Pulmonary artery endothelial cell (primary cell): ENCODE measurements at places on chromosomes 5 and 9. TPM values are rescaled to one million over a fixed set of nuclear protein-coding genes. Genes with fewer than 3 reads are reported as not detected.
A peak's percentile ranks its signal among the peaks of the same experiment; 100 is the strongest.

ABLIM3 gene
- 18.8 and 21.3 TPM in 2 replicates for total RNA-seq

IL4 gene
- not detected in 2 replicates for total RNA-seq

SPATA31C1 gene
- not detected in 2 replicates for total RNA-seq

TMEM252 gene
- total RNA-seq = not detected in 2 replicates

MLANA gene
- total RNA-seq = not detected in 2 replicates

IGFBPL1 gene
- total RNA-seq = 0.11 and 0.33 TPM in 2 replicates

PCDHA9 gene
- total RNA-seq = 0.04 TPM in 1 of 2 replicates, not detected in the other

CDH10 gene
- total RNA-seq = 0.07 TPM in 2 replicates

SURF4 gene
- 525 and 553 TPM in 2 replicates for total RNA-seq

NUDT2 gene
- total RNA-seq = 27.0 and 36.1 TPM in 2 replicates

NEUROG1 gene
- not detected in 2 replicates for total RNA-seq

LURAP1L gene
- total RNA-seq = 2.8 and 3.3 TPM in 2 replicates

TMEM171 gene
- 12.0 and 15.4 TPM in 2 replicates for total RNA-seq

FAM78A gene
- total RNA-seq = 3.7 and 4.9 TPM in 2 replicates

TAF1L gene
- 0.04 TPM in 1 of 2 replicates, not detected in the other for total RNA-seq

- DNase-seq = no peak
Measured at GRCh38 chr9:105854783-105855724, 160.7 kb downstream of the TMEM38B start.

- DNase-seq = no peak
Measured at GRCh38 chr9:87382900-87383299, 114.8 kb upstream of the DAPK1 start.

- DNase-seq = no peak
Measured at GRCh38 chr5:131542723-131543122, 92.3 kb downstream of the RAPGEF6 start.

DNA sequence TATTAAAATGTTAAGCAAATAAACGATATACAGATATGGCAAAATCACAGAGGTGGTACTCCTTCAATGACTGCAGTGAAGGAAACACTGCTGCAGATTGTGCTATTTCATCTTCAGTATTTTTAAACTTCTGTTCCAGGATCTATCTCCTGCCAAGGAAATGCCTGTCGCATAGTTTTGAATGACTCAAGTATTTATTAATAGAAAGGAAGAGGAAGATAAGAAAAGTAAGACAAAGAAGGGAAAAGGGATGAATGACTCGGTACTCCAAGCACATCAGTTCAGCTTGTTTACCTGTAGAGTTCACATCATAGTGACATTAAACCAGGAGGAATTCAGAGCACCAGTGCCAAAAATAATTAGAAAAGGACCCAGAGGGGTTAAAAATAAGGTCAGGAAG is 5.1 kb upstream of the GPX8 start:
- DNase-seq = peak; percentile 90

DNA sequence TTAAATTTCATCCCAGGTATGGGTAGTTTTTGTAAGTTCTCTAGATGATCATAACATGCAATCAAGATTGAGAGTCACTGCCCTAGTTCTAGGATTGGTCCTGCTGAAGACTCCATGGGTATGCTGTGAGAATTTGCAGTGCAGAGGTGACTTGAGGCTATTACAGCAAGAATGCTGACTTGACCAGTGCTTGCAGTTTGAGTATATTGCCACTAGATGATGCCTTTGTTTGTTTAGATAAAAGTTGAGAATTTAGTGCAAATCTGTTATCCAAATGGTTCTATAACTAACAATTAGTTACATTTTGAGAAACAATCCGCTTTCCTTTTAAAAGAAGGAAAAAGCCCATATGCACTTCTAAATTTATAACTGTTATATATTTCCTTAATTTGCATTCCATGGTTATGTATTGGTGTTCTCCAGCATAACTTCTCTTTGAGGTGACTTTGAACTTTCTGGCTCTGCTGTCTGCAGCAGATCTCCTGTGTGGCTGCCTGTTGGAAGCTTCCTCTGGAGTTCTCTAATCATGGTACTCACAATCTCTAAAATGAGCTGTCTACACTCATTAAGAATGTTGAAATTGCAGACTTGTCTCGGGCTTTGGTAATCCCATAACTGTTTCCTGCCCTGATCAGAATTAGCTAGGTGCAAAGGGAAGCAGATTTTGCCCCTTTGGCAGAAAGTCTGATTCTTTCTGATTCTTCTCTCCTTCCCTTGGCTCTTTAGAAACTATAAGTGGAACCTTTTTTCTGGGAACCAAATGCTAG is 24.9 kb downstream of the MELK start:
- DNase-seq = peak; percentile 8

GRCh38 chr9:121274851-121275250 is 6.9 kb downstream of the GSN start:
- no peak for DNase-seq

DNA sequence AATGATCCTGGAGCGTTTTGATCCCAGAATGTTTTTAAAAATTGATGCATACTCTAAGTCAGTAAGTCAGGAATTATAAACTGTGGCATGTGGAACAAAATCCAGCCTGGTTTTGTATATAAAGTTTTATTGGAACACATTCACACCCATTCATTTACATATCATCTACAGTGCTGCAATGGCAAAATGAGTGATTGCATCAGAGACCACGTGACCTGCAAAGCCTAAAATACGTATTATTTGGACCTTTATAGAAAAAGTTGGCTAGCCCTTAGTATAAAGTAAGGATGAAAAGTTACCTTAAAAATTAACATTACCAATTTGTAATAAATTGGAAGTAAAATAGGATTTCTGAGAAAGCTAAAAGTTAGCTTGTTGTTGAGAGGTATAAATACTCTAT is 95.0 kb downstream of the PCSK5 start:
- DNase-seq = no peak

GRCh38 chr9:132583584-132584304 is 1.3 kb downstream of the BARHL1 start:
- no peak for DNase-seq

DNA sequence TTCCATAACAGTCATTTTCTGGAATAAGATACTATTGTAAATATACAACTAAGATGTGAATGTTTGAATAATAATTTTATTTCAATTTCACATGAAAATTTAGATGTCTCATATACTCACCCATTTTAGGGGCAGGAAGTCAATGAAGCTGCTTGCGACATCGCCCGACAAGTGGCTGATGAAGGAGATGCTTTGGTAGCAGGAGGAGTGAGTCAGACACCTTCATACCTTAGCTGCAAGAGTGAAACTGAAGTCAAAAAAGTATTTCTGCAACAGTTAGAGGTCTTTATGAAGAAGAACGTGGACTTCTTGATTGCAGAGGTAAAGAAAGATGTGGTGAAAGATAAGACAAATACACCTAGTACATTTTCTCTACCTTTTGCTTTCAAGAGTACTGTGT is 8.6 kb downstream of the BHMT start:
- DNase-seq = no peak

GRCh38 chr5:3226196-3226920 is 369.3 kb upstream of the IRX1 start:
- no peak for DNase-seq

- DNase-seq = no peak
Measured at GRCh38 chr9:38689678-38690077, 30.3 kb downstream of the FAM240B start.

DNA sequence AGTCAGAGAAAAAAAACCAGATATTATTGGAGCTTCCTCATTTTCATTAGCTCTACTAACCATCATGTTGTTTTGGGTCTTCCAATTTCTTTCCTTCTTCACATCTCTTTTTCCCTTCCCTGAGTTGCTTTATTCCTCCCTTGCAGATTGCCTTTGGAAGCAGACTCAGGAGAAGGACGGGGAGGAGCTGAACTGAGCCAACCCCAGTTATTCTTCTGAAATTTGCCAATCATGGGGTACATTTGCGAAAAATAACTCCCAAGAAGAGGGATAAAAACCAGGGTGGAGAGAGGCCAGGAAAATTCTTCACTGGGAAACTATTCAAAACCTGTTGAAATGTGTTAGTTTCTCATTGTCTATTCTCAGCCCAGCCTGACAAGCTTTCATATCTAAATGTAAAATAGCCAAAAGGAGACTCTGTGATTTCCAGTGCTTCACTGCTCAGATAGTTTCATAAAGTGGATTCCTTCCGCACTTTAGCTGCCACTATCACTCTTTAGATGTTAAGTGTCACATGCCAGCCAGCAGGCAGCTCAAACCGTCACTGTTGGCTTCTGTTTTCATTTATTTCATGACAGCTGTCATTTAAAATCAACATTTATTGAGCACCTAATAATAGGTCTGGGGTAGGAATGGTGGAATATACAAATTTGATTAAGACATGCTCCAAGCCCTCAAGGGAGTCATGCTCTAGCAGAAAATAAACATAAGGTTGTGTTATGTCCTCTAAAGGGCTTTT is 204.5 kb downstream of the SREK1 start:
- no peak for DNase-seq

DNA sequence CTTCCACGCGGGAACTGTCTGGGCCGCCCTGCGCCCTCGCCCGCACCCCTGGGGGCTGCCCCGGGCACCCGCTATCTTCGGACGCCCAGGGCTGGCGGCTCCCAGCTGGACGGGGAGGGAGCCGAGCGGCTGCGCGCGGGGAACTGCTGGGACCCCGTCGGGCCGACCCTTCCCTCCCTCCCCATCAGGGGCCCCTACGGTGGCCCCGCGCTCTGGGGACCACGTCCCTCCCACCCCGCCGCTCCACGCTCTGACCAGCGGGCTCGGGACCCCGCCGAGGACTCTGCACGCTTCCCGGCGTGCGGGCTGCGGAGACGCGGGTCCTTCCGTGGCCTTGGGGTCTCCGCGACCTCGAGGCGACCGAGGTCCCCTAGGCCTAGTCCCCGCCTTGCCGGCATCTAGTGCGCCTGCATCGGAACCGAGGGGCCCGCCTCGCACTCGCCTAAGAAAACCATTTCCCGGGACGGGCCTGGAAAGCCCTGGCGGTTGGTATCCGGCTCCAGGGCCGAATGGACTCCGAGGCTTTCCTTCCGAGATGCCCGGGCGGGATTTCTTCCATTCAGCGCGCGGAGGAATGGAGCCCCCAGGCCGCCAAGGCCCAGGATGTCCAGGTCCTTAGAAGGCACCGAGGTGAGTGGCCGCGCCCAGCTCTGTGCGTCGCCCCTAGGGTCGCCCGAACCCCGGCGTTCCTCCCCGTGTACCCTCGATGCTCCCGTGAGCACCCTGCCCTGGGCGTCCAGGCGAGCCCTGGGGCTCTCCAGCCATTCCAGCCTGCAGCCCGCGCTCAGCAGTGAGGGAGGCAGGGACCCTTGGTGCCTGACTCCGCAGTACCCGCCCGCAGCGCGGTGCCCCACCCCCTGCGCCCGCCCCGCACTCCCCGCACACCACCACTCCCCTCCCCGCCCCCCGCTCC is 705 bp upstream of the SLC6A3 start:
- DNase-seq = no peak

DNA sequence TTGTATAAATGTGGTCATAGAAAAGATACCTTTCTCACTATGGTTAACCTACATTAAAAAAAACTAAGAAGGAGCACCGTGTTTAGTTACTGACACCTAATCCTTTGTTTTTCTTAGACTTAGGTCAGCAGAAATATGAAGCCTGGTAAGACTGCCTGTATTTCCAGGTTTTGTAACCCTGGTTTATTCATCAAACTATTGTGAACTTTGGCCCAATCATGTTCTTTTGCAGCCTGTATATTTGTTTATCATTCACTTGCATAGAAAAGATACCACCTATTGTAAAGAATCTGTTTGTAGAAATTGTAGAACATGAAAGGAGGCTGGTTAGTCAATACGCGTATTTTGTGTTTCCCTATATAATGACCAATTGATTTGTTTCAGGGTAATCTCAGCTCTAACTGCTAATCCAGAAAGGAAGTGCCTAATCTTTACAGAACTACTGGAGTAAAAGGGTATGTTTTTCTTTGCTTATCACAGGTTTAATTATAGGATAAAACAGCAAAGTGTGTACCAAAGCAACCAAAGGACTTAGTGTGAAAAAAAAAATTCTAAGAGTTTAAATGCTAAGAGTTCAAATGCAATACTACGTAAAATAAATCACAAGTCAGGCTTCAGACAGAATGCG is 103.6 kb downstream of the LURAP1L start:
- DNase-seq = no peak

DNA sequence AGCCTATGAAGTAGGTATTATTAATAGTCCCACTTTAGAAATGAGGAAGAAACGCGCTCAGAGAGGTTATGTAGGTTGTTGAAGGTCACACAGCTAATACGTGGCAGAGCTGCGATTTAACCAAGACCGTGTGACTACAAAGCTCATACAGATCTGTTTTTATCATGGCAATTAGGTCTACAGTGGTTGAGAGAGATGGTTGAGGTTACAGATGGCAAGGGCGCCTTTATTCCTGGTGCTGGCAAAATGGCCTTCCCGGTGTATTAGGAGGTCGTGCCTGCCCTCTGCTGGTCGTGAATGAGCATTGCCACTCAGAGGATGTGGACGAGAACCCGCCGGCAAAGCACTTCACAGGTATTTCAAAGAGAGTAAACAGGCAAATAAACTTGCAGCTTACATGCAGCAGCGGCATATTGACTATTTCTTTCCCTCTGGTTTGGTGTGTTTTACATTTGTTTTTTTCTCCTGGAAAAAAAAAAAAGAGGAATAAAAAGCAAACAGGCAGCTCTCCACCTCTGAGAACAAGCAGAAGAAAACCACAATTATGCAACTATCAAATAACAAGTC is 65.3 kb upstream of the EGFLAM start:
- peak; percentile 7 for DNase-seq

- no peak for DNase-seq
Measured at GRCh38 chr9:38251036-38251860, 141.3 kb upstream of the ALDH1B1 start.

GRCh38 chr9:73845539-73845938 is 651.6 kb upstream of the RORB start:
- DNase-seq = no peak

- DNase-seq = no peak
Measured at GRCh38 chr5:17355586-17356346, 138.3 kb downstream of the BASP1 start.

DNA sequence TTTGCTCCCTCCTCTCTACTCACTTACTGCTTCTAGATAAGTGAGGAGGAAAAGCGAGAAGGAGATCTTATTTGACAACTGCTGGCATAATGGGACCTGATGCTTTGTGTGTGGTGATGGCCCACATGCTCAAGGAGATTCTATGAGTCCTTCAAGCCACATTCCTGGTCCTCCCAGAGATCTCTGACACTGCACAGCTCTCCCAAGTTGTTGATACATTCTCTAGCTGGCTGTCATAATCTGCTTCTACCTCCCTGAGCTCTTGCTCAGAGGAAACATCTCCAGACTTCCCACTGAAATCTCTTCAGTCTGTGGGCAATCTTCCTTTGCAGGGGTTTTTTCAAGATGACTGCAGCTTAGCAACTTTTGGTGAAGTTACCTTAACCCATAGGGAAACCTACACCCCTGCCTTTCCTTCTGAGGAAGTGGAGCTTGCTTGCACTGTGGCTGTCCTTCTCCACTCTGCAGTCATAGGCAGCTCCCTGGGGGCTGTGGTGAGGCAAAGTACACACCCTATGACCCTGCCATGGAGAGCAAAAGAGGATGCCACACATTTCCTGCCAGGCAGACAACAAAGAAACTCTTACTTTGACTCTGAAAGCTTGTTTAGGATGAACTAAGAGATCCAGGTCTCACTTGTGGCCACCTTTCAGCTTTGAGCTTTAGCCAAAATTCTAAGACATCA is 163.8 kb downstream of the TMEM38B start:
- no peak for DNase-seq
